Activated gamma-delta T cell treated with anti-CD3 and anti-CD28 coated beads, Interleukin-2, amount 50 U/mL, for 16 hours (primary cell): ENCODE measurements at places on chromosomes 16 and 17.

DNA sequence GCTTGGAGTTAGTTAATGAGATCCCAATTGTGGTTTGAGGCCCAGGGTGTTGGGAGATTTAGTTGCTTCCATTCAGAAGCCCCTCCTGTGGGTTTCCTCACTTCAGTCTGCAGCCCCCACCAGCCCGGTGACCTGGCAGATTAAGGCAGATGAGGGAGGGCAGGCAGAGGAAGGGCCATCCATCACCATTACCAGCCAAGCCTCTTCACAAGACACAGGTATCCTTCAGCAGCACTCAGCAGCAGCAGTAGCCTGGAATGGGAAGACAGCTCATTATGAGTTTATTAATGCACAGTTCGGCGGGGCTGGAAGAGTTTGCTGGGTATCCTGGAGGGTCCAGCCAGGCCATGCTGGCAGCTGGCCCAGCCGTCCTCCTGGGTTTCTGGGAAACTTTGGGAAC lies 90.0 kb upstream of the GPRC5B start:
- DNase-seq = no peak

GRCh38 chr16:67758006-67758405 lies 38.9 kb upstream of the GFOD2 start:
- no peak for DNase-seq

DNA sequence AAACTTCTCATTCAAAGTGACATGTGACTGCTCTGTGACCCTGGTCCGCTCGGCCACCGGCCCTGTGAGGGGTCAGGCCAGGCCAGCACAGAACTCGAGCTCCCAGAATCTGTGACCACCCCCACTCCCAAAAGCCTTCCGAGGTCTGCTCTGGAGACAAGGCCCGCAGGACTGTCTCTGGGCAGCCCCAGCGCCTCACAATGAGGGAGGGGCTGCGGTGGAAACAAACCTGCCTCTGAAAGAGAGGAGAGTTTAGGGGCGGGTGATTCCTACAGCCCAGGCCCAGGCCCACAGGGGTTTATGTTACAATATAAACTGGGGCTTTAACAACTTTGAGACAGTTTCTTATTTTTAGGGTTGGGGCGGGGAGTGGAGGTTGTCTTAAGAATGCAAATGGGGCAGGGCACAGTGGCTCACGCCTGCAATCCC lies 19.9 kb downstream of the IGFBP4 start:
- DNase-seq = no peak

DNA sequence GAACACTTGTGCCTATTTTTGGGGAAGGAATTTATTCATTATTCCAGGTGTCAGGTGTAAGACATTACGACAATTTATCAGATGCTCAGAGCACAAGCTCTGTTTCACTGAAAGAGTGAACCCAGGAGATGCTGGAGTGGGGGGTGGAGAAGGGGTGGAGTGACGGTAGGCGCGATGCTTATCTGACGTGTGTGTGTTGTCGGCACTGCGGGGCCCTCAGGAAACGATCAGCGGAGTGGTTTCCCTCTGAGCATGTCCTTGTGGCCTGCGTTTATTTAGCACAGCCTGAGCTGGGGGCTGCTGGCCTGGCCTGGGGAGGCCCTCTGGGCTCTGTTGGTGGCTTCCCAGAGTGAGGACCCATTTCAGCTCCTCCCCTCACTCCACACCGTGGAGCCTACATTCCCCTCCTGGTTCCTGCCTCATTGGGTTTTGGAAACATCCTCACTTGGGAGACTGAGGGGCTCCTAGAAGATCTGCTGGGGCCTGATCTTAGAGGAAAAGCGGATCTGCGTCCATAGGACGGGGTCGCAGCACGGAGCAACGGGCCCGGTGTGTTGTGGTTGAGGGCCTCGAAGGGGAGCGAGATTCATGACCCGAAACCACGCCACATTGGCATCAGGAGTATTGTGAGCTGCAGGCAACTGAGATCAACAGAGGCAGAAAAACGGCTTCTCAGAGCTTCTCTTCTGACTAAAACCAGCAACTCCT lies 19.0 kb upstream of the GNG13 start:
- DNase-seq = no peak

- no peak for DNase-seq
These were observed 216.4 kb downstream of the GSG1L start for GRCh38 chr16:27847030-27847550.

- no peak for DNase-seq
These were observed 16.7 kb upstream of the RASD1 start for GRCh38 chr17:17512866-17513265.

DNA sequence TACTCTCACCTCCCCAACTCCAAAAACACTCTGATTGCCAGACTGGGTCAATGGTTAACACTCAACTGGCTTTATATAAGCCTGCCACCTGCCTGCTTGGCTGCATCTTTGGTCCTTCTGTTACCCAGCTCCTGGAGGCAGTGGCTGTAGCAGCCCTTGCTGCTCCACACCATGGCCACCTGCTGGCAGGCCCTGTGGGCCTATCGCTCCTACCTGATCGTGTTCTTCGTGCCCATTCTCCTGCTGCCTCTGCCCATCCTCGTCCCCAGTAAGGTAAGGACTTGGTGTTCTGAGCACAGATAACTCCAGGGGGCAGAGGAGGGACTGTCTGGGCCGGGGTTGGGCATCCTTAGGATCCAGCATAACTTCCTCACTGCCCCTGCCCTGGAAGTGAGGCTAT lies at the start of gene SLC13A2:
TSS of gene SLC13A2 (plus strand) at position 103 of the 400 bp plus-strand sequence. CDS start at position 172, 69 bp downstream.
- DNase-seq = no peak

DNA sequence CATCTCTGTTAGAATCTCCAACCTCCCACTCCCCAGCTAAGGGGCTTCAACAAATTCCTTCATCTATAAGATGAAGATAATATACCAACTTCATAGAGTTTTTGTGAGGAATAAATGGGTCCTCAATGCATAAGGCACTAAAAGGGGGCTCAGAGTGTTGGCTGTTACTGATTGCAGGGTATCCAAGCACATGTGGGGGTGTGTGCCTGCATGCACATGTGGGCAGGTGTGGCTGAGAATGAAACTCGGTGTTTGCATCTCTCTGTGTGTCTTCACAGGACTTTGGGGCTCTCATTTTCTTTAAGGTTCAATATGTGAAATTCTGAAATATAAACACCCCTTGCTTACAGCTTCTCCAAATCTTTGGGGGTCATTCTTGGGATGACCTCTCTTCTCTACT lies 4.1 kb upstream of the PPP1R9B start:
- DNase-seq = no peak

DNA sequence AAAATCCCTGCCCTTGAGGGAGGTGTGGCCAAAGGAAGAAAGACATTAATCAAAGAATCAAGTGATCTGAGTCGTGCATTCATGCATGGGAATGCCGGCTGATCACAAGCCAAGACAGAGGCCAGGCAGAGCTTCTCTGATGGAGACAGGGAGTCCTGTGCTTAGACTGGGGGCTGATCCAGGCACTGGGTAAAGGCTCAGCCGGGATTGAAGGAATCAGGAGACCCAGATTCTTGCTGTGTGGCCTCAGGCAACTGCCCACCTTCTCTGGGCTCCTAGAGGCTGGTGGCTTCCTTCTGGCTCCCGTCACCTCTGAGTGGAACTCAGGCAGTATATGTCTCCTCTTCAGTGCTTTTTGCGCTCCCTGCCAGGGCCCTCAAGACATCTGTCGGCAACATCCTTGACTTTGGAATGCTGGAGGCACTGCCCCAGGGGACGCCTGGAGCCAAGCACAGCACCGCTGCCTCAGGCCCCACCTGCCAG lies 17.7 kb downstream of the RAI1 start:
- DNase-seq = no peak

DNA sequence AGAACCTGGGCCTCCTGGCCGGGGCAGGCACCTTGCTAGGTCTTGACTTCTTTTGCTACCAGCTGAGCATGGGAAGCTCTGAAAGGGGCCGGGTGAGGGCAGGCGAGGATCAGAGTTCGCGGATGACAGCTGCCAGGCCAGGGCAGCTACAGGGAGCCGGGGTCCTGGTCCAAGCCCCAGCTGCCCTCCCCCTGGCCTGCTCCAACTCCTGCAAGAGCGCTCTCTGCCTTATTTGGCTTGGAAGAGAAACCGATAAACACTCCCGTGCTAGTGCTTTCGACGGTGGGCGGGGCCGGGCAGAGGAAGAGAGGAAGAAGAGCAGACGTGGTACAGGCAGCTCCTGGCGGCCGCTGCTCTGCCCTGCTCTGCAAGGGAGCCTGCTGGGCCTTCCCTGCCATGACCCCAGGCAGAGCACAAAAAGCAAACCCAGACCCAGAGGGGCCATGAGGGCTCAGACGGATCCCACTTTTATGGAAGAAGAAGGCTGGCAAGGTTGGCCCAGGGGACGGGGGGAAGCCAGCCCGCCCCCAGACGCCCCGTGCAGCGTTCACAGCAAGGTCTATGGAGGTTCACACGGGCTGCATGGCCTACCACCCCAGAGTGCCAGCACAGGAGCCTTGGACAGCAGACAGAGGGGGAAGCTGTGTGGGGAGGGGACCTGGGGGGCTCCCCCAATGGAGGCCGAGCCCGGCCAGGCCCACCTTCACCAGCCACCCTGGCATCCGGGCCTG lies 25.6 kb downstream of the PIEZO1 start:
- no peak for DNase-seq

- DNase-seq = no peak
These were observed 29.7 kb downstream of the MPP2 start for GRCh38 chr17:43877451-43878155.

DNA sequence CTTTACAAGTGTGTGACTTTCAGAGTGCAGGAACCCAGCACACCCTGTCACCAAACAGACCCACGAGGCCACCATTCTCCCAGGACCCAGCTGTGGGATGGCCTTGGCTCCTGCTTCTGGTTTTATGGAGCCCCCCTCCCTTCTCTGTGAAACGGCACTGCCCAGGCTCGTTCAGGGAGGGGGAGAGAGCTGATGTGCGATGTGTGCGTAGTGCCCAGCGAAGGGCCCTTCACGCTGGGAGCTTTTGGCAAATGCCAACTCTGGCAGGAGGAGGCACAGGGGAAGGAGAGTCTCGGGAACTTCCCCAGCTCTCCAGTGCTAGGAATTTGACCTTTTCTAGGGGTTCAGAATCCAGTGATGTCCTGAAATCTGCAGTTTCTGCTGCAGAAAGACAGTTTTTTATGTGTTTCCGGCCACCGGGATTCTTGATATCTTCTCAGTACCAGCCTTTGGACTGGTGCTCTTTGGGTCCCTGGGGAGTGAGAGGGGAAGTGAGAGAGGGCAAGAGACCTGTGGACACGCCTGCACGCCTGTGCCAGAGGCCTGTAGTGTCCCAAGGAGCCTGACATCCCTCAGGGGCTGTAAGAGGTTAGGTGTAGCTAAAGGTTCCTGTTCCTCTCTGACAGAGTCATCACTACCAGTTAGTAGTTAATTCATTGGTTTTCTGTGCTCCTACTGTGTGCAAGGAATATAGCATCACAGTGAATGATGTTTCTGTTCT lies 45.1 kb downstream of the CMIP start:
- DNase-seq = no peak

GRCh38 chr16:53519417-53520091 lies 16.5 kb upstream of the AKTIP start:
- DNase-seq = no peak

DNA sequence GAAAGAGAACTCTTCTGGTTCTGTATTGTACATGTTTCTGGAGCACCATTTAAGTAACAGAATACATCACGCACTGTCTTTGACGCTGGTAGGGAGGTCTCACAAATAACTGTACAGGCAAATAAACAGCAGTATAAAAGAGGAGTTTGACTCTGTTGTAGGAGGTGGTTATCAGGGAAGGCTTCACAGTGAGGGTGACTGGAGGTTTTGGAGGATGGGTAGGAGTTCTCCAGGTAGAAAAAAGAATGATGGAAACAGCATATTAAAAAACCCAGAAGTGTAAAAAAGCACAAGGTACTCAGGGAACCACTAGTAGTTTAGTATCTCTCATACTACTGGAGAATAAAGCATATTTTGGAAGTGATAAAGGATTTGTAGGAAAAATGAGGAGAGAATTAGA lies 2.7 kb upstream of the SLC6A2 start:
- DNase-seq = no peak

DNA sequence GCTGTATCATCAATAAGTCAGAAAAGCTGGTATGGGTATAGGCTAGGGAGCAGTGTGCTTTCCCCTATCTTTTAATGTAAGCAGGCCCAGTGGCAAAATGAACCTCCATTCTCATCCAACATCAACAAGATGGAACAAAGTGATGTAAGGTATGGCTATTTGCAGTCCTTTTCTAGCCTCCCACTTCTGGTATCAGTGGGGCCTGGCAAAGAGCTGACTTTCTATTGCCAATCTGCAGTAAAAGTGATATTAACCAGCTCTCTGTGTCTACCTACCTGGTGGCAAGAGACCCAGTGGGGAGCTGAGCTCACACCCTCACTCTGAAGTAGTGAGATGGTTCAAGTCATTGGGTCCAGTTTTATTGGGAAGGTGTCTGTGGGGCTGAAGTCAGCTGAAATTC lies 1492.6 kb downstream of the CDH11 start:
- DNase-seq = no peak

DNA sequence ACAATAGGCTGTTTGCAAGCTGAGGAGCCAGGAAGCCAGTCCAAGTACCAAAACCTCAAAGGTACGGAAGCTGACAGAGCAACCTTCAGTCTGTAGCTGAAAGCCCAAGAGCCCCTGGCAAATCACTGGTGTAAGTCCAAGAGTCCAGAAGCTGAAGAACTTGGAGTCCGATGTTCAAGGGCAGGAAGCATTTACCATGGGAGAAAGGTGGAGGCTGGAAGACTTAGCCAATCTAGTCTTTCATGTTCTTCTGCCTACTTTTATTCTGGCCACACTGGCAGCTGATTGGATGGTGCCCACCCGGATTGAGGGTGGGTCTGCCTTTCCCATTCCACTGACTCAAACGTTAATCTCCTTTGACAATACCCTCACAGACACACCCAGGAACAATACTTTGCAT lies 15.3 kb downstream of the CD300LB start:
- DNase-seq = no peak

GRCh38 chr17:10699856-10700255 lies 2.5 kb downstream of the ADPRM start:
- no peak for DNase-seq

DNA sequence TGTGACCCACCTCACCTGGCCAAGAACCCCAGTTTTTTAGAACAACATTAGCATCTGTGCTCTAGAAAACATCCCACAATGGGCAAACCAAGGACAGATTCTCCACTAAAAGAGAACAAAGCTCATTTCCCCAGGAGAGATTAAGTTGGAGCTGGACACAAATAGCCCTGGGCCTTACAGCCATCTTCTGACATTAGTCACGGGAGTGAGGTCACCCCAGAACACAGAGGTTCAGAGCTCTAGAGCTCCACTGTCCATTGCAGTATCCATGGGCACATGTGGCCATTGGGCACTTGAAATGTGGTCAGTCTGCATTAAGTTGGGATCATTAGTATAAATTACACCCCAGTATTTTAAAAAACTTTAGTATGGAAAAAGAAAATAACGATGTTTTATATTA lies 47.6 kb upstream of the RBBP6 start:
- DNase-seq = no peak

DNA sequence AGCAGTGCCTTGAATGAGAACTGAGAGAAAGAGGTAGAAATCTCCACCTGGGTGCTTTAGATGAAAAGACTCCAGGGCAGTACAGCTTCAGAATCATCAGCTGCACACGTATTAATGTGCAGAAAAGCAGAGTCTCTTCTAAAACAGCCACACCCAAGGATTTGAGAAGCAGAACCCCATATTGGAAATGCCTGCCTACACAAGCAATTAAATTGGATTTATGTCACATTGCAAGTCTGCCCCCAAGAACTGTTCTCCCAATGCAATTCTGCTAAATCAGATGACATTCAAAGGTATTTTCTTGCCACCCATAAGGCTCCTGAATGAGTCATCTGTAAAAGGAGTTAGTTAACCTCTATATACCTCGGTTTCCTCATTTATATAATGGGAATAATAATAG lies 326.0 kb upstream of the C16orf82 start:
- DNase-seq = no peak

GRCh38 chr16:5386989-5387388 lies 289.4 kb upstream of the EEF2KMT start:
- DNase-seq = no peak

- DNase-seq = no peak
These were observed 811 bp upstream of the MAP2K3 start for GRCh38 chr17:21283482-21284318.
